ENCODE measurements at places on chromosomes 2 and 18.

DNA sequence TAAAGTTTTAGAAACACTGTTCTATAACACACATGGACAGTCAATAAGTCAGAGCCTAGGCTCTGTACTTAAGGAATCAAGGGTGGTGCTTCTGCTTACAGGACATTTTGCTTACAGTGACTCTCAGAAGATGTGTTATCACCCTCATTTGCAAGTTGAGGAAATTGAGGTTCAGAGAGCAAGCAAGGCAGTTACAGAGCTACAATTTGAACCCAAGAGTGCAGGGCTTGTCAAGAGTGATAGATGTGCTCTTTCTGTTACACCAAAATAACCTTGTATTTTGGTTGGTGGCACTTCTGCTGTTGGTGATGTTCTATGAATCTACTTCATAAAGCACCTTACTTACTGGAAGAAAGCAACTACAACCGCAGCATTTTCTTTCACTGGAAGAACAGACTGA is 170.2 kb downstream of the THADA start:
- DNase-seq, result no peak

GRCh38 chr18:56330366-56331110 is 307.9 kb downstream of the TXNL1 start:
- DNase-seq, result no peak

GRCh38 chr2:114006460-114006859 is 116.6 kb downstream of the ACTR3 start:
- no peak for DNase-seq

- DNase-seq, result peak; percentile 5
Measured at GRCh38 chr18:51278045-51278649, 80.7 kb upstream of the MEX3C start.

DNA sequence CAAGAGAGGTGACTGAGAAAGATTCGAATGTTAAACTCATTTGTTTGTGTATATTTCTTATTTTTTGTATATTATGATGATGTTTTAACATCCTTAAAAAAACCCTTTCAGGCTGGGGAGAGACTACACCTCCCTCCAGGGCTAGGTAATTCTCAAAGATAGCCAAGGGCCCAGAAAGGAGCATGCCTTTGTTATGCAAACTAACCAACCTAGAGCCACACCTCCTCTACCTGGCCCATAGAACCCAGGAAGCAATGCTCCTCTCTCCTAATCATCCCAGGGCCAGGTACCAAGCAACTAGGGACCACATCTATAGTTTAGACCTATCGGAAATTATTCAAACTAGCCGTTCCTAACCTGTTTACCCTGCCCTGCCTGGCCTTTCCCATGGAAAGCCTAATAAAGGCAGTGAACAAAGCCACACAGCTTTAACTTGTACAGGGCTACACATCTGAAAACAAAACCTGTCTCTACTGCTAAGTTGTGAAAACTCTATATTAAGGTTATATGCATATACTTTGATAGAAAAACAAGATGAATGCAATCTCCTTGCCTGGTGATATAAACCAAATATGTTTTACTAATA is 79.7 kb downstream of the COLEC12 start:
- no peak for DNase-seq

DNA sequence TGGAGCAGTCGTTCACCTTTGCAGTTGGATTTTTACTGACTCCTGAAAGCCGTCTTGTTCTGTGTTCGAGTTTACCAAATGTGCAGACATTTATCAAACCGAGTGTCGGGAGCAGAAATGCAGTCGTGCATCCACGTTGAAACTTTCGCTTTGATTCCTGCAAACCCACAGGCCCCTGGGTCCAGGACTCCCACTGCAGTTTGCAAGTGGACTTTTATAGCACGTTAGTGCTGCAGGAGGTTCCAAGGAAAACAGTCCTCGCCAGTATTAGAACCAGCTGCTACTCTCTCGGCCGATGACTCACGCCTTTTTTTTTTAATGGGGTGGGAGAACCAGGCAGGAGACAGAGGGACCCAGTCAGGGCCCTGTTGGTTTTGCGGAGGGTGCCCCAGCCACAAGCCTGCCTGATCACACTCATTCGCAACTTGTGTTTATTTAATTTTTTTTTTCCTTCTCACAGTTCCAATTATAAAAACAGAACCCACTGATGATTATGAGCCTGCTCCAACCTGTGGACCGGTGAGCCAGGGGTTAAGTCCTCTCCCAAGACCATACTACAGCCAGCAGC is 90.1 kb downstream of the NFATC1 start:
- DNase-seq, result no peak

- DNase-seq, result no peak
Measured at GRCh38 chr2:221267773-221268425, 304.2 kb downstream of the EPHA4 start.

- no peak for DNase-seq
Measured at GRCh38 chr2:33142810-33143209, 196.1 kb downstream of the LTBP1 start.

DNA sequence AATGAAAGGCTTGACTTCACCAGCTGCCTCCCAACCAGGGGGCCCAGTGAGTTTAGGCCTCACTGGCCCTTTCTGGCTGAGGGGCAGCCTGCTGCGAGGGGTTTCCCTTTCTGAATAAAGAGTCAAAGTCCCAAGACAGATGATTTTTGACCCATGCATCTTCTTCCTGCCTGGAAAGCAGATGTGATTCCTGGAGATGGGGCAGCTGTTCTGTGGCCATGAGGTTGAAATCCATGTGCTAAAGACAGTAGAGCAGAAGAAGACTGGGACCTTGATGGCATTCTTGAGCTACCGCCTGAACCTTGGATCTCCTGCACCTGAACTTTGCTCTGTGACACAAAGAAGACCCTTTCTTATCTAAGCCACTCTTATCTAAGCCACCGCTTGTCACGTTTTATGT is 19.8 kb downstream of the HPCAL1 start:
- DNase-seq, result no peak

GRCh38 chr2:105110295-105110829 is 72.5 kb downstream of the MRPS9 start:
- DNase-seq, result no peak

DNA sequence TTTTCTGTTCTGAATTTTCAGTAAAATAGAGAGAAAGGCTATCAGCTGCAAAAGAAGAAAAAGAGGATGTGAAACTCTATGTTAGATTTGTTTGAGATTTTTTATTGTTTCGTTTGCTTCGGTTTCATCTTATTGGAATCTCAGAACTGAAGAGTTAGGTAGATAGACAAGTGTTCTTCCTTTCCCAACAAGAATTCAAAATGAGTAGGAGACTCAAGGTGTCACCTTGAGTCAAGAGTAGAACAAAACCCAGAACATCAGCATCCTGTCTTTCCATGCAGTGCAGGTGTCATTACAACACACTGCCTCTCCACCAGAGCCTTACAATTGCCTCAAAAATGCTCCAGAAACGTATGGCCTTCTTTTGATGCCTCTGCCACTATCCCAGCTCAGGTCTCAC is 21.1 kb downstream of the NBAS start:
- DNase-seq, result no peak

- no peak for DNase-seq
Measured at GRCh38 chr2:168524005-168524404, 67.9 kb downstream of the CERS6 start.

Data from activated CD4-positive, CD25-positive, alpha-beta regulatory T cell (primary cell).